ENCODE measurements at places on chromosomes 16 and 17.
A peak's percentile ranks its signal among the peaks of the same experiment; 100 is the strongest.

- peak; percentile 35 for DNase-seq
Observed at GRCh38 chr17:50272711-50273653, 1.3 kb upstream of the TMEM92 start.

- no peak for DNase-seq
Observed at GRCh38 chr16:35734728-35735402, 2275.5 kb downstream of the TP53TG3F start.

DNA sequence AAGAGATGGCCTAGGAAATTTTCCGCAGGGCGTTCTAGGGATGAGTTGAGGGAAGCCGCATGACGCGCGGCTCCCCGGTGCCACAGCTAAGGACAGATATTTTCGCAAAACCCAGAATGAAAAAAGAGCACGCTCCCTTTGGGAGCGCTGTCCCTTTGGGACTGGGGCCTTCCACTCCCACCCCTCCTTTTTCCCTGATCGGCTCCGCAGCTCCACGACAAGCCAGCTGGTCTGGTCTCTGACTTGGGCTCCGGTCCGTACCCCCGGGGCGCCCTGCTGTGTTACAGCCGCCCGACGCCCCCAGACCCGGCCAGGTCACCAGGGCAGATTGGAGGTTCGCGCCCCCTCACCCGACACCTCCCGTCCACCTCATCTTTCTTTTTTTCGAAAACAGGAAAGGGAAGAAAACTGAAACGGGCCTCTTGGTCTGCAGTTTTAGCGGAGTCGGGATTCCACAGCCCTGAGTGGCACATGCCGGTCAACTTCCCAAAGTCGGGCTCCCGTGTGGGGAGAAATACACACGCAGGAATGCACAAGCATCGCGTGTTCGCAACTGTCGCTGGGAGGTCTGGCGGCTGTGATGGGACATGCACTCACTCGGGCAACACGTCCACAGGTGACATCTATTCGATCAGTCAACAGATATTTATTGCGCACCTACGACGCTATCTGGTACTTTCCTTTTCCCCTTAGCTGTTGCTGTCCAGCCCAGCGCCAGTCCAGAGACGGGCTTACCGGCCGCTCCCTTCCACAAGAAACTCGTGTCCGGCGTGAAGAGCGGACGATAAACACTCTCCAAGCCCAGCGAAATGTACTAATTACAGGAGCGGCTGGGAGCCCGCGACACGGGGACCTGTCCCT lies 3.9 kb upstream of the SOX9 start:
- DNase-seq = no peak

DNA sequence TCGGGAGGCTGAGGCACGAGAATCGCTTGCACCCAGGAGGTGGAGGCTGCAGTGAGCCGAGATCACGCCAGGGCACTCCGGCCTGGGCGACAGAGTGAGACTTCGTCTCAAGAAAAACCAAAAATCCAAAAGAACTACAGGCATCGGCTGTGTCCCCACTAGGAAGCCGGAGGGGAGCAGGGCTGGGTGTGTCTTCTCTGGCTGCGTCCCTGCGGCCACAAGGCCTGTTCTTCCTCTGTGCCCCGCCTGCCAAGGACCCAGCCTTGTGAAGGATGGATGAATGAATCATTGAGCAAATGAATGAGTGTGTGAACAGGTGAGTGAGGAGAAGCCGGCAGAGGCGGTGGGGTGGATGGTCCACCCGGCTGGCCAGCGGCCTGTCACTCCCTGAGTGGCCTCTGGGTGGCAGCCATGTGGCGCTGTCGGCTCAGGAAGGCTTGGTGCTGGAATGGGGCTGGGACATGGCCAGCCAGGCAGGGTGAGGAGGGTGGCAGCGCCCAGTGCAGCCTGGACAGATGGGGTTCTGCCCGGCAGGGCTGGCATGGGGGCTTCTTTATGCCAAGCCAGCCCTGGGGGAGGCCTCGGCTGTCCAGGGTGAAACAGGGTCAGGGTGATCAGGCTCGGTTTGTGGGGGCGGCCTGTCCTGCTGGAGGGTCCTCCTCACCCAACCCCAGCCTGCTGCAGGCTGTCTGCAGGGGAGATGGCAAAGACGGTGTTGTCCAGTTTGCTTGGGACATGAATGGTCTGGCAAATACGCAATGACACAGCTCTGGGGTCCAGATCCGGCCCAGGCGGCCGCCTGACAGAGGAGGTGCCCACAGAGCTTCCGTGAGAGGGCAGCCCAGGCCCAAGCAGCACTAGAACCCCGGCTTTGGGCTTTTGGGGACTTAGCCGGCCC lies 21.7 kb downstream of the SLC25A10 start:
- peak; percentile 86 for DNase-seq

DNA sequence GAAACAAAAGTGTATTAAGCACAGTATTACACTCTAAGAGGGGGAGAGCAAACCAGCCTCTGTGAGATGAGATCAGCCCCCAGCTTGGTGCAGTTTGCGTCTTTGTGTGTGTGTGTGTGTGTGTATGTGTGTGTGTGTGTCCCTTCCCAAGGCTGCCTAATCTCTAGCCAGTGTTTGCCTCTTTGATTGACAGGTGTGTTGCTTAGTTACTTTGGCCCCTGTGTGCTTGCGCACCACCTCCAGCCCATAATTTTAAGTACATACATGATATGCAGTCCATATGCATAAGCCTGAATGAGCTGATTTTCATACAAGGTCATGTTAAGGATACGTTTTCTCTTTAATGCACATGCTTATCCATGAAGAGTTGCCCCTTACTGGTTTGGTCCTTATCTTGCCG lies 2.1 kb upstream of the KRTAP3-2 start:
- no peak for DNase-seq

DNA sequence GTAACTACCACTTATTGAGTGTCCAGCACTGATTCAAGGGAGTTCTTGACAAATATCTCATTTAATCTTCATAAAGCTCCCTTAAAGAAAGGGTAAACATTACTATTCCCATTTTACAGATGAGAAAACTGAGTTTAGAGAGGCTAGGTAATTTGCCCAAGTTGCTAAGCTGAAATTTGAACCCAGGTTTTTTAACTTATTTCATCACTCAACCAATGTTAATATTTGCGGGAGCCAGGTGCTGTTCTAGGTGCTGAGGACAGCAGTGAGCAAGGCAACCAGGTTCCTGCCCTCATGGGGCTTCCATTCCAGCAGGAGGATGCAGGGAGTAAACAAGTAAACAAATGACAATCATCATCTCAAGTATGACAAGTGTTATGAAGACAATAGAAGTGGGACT lies 104.0 kb upstream of the LHX1 start:
- DNase-seq = no peak

- peak; percentile 38 for DNase-seq
Observed at GRCh38 chr16:57284209-57284951, at the start of gene PLLP. Gene PLLP (minus strand): TSS chr16:57284672. CDS start chr16:57284540, 132 bp downstream.

- DNase-seq = no peak
Observed at GRCh38 chr16:88956546-88957432, 20.2 kb downstream of the CBFA2T3 start.

- DNase-seq = no peak
Observed at GRCh38 chr17:64431534-64431933, 17.4 kb upstream of the MILR1 start.

DNA sequence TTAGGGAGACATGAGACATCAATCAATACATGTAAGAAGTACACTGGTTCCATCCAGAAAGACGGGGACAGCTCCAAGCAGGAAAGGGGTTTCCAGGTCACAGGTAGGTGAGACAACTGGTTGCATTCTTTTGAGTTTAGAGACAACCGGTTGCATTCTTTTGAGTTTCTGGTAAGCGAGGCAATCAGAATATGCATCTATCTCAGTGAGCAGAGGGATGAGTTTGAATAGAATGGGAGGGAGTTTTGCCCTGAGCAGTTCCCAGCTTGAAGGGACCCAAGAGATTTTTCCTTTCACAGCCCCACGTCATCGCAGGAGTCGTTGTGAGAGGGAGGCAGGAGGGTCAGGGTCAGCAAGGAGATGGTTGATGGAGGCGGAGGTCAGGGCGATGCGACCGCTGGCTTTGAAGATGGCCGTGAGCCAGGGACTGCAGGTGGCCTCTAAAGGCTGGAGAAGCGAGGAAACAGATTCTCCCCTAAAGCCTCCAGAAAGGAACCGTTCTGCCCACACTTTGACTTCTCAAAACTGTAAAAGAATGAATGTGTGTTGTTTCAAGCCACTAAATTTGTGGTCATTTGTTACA lies 36.5 kb downstream of the IRF8 start:
- DNase-seq = no peak

- no peak for DNase-seq
Observed at GRCh38 chr16:78460428-78460827, 361.0 kb downstream of the WWOX start.

DNA sequence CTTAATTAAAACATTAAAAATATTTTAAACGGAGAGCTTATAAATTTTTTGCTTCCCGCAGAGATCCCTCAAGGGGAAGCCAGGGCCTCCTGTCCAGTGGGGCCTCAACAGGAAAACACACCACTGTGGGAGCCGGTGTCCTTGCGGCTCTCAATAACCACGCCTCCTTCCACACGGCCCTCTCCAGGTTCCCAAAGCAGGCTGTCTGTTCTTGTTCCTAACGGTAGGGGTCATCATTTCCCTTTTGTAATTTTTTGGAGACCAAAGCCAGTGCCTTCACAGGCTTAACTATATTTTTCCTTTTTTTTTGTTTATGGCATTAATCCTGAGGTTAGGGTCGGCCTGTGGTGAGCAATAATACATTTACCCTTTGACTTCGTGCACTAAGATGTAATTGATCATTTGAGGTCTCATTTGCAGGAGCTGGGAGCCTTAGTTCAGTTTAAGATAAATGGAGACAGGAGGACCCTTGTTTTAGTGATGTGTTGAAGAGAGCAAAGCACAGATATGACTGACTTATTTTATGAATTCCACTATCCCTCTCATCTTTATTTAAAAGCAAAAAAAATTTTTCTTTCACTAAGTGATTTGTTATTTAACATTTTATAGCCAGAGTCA lies 77.5 kb upstream of the N4BP1 start:
- peak; percentile 11 for DNase-seq

GRCh38 chr16:80517846-80518245 lies 22.9 kb upstream of the DYNLRB2 start:
- no peak for DNase-seq

DNA sequence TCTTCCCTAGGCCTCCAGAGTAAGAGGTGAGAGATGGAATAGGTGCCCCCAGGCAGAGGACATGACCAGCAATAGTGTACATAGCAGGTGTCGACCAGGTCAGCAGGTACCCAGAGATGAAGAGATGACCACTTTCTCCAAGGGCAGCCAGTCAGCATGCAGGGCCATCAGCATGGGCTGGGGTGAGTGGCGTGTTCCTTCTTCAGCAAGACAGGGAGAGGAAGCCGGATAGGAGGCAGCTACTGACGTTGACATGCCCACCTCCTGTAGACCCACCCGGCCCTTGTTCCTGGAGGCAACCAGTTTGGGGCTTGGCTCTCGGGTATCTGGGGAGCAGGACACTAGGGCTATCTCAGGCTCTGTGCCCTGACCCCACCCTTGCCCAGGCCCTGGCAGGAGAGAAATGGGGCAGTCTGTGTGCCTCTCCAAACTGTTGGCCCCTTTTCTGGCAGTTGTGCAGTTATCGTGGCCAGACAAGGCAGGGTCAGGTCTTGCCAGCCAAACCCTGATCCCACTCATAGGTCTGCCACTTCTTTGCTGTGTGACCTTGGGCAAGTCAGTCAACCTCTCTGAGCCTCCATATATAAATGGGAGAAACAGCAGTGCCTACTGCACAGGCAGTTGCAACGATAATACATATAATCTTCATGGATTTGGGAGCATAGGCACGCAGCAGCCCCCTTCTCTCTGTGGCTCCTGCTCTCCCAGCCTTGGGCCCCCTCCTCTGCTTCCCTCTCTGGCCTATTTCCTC lies 1.4 kb upstream of the NDRG4 start:
- DNase-seq = no peak

GRCh38 chr17:15247891-15248529 lies 17.1 kb downstream of the PMP22 start:
- no peak for DNase-seq

DNA sequence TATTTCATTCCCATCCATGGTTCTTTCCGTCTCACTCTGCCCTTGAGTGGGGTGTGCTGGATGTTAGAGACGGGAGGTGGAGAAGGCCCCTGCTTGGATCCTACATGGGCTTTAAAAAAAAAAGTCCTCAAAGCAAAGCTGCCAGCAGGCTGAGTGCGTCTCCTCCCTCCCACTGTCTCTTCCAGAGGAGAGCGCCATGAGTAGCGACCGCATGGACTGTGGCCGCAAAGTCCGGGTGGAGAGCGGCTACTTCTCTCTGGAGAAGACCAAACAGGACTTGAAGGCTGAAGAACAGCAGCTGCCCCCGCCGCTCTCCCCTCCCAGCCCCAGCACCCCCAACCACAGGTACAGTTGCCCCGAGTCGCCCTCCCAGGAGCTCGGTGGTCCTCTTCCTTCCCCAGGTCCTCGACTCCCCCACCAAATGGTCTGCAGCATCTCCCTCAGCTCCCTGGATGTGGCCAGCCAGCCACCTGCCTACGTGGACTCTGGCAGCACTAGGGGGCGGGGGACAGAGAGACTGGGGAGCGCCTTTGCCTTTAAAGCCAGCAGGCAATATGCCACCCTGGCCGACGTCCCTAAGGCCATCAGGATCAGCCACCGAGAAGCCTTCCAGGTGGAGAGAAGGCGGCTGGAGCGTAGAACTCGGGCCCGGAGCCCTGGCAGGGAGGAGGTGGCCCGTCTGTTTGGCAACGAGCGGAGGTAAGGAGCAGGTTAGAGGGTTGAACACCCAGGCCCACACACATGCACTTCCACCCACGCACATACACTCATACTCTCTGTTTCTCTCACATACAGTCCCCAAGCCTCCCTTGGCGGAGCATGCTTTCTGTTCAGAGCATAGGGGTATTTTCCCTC lies 68.2 kb downstream of the PLD6 start:
- peak; percentile 71 for DNase-seq

DNA sequence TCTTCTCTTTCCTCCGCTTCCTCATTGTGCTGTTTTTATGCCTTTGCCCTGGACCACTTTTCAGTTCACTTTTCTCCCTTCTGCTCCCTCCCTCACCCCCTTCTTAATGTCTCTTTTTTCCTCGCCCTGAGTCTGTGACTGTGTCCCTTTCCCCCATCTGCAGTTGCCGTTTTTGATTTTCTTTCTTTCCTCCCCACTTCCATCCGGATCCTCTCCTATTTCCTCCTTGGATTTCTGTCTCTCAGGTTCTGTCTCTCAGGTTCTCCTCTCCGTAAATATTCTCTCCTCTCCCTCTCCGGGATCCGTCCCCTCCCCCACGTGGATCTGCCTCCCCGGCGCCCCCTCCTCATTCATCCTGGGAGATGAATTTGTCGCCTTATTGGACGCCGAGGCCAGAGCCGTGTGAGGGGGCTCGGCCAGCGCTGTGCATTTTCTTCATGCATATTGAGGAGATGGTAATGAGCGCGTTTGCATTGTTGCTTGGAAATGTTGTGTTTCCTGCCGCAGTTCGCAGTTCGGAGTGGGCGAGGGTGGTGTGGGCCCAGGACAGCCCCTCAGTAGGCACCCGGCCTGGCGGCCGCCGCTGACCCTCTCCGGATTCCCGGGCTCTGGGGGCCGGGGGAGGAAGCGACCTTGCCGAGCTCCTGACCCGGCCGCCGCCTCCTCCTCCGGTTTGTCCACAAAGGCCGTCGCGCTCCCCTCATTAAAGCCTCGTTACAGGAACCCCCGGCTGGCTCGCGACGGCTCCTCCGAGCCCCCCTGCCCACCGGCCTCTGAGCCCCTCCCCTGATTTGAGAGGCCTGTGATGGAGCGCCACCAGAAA lies 4.5 kb upstream of the IRX3 start:
- DNase-seq = no peak

Measured in head of caudate nucleus (tissue), 42 donors.